ENCODE measurements at places on chromosomes 16 and 17. TPM values are rescaled to one million over a fixed set of nuclear protein-coding genes. Genes with fewer than 3 reads are reported as not detected.

DNA sequence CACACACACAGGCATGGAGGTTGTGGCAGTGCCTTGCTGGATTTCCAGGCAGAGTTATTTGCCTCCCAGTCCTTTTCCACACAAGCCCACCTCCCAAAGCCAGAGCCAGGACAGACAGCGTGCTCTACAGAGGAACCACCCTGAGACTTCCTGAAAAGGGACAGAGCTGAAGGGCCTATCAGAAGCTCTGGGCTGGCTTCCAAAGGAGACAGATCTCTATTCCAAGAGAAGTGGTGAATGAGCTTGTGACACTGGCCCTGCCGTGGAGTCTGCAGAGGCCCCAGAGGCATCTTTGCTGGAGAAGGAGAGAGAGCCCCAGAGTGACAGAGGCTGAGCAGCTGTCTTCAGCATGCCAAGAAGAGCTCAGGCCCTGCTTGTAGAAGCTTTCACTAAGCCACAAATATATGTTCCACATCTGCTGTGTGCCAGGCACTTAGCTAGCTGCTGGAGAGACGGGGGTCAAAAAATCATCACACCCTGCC, 8.3 kb upstream of the LPCAT2 start:
- DNase-seq, result no peak

GRCh38 chr16:10039220-10040096, 142.8 kb downstream of the GRIN2A start:
- no peak for DNase-seq

DNA sequence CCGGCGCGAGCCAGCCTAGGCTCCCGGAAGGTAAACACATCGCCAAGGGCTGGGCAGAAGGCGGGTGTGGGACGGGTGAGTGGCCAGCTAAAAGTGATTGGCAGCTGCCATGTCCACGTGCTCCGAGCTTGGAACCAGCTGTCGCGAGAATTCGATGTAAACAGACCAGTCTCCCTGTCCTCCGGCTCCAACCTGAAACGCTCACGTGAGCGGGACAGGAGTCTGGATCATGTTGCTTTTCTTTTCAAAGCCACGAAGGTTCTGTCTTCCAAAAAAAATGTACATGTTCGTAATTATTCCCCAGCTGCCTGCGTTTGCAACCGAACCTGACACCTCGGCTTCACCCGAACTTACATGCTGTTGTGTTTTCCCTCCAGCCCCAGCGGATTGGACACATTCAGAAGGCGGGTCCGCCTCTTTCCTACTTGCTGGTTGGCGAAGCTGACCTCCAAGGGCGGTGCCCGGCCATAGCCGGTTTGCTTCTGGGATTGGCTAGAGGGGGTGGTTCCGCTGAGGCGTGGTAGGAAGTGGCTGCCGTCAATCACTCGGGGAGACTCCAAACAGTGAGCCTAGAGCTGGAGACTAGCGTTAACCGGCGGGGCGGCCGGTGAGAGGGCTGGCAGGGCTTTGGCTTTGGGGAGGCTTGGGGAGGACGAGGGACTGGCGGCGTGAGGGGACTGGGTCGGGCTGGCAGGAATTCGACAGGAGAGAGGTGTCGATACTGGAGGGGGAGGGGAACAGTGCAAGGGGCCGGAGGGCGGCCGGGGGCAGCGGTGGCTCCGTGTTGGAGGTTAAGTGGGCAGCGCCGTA, at the start of gene BCAS3:
TSS of gene BCAS3 (plus strand) at position 544 of the 810 bp plus-strand sequence.
- DNase-seq, result peak; percentile 99

- DNase-seq, result no peak
Measured at GRCh38 chr17:27518545-27519521, 62.6 kb downstream of the KSR1 start.

DNA sequence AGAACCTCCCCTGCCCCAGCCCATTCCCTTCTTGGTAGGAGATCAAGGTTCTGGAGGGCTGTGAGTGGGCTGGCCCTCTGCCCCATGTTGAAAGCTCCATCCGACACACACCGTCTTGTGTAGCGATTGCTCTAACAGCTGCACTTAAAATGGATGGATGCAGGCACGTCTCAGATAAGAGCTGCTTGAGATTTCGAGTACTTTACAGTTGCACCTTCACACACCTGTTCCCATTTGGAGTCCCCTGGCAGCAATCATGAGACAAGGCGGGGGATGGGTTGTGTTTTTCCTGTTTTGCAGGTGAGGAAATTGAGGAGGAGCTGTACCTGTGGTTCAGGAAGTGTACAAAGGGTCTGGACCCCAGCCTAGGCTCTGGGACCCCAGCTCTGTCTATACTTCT, 25.6 kb upstream of the TAC4 start:
- DNase-seq, result no peak

DNA sequence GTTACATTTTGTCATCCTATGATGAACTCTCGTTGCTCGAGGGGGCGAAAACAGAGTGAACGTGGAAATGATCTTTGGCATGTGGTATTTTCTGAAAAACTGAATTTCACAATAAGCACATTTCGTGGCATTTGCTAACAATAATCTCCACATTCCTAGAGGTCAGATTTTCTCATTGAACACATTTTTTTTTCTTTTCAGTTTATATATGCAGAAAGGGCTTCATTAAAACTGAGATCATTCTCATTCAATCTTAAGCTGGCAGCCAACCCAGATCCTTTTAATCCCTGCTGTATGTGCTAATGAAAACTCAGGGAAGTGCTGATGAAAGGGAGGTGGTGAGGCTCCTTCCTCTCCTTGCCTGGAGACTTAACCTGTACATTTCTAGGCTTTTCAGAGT, 52.6 kb downstream of the PRKCA start:
- no peak for DNase-seq

DNA sequence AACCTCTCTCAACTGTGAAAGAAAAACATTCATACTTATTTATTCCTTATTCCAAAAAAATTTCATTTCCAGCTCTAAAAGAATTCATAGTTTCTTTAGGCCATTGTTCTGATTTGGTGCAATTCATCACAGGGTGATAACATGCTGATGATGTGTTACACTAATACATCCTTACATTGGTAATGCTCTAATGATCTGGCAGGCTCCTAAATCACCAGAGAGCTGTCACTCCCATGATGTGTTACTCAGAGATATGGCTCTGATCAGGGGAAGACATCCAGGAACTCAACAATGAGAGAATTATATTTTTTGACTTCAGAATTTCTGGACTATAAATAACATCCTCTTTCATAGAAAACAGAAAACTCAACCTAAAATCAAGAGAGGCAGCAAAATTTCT, 209.3 kb downstream of the CHD9NB start:
- DNase-seq, result no peak

DNA sequence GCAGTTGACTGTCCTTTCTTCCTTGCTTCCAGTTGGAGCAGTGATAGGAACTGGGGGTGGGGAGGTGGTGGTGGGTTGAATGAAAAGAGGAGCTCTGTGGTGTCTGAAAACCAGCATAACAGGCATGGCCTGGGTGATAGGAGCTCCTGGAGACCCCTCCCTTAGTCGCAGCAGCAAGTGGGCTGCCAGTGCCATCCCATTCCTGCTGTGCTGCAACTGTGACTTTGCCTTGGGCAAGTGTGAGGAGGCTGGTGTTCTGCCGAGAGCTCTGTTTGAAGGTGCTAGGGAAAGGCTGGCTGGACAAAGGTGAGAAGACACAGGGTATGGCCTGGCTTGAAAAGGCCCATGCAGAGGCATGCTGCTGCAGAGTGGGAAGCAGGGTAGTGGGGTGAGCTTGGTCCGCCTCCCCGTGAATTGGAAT, 2.7 kb upstream of the CDK5R1 start:
- no peak for DNase-seq

GRCh38 chr17:39225959-39226683, 376 bp upstream of the STAC2 start:
- peak; percentile 36 for DNase-seq

DNA sequence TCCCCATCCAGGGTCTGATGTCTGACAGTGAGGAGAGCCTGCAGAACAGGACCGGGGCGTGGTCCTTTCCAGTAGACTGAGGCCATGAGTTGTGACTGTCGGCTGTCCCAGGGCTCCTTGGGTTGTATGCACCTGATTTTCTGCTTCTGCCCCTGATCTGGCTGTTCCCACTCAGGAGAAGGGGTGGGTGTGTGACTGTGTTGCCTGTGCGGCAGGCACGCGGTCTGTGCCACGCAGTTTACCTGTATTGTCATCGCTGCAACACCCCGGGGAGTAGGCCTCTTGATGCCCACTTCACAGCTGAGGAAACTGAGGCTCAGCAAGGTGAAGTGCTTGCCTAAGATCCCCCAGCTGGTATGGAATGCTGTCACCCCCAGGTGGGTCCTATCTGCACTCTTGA, 1.4 kb downstream of the CRISPLD2 start:
- DNase-seq, result no peak

DNA sequence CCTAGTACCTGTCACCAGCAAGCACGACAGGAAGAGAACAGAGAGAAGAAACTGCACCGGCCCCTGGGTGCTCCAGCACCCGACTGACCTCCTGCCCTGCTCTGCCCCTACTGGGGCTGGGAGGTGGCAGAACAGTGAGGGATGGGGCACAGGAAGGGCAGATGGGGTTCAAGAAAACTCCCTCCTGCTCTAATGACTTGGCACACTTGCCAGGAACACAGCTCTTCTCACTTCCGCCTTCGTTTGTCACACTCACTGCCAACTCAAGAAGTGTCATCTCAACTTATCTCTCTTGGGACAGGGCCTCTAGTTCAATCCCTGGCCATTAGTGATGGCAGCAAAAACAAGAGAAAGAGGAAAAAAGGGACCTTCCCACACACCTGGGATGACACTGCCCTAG, 42.7 kb upstream of the ICAM2 start:
- DNase-seq, result no peak

DNA sequence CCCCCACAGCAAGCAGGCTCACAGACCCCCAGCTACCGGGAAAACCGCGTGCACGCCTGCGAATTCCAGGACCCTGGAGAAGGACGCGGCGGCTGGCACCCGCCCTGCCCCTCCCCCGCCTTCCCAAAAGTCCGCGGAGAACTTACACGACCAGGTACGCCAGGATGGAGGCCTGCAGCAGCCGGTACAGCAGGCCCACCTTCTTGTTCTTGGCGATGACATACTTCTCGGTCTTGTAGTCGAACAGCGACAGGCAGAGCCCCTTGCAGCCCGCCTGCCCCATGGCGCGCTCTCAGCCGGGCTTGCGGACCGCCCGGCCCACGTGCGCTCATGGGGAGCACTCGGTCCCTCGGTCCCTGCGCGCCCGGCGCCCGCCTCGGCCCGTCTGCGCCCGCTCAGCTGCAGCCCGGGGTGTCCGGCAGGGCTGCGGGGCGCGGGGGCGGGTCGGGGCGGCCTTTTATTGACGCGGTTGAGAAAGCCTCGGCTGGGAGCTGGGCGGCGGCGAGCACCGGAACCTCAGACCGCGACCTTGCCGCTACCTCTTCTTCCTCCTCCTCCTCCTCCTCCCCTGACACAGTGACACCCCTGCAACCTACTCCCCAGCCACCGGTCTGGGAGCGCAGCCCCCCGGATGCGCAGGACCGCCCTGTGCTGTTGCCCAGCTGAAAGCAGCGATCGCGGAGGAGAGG, at the start of gene P2RX5:
TSS of gene P2RX5 (minus strand) at position 433 of the 689 bp plus-strand sequence. CDS start at position 283, 150 bp downstream.
- peak; percentile 30 for DNase-seq

DNA sequence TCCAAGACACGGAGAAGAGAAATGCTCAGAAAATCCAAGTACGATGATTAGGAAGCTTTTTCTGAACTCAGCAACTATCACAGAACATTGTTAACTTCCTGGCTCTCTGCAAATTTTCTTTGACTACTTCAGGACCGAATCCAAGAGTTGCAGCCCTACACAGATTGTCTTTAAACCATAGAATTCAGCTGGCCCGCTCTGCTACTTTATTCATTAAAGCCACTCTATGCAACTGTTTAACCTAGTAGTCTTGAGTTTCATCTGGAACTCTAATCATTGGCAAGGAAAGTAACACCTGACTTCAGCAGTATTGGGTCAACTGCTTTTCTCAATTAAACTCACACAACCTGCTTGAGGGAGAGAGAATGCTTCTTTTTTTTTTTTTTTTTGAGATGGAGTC, 210.1 kb downstream of the SLC39A11 start:
- no peak for DNase-seq

GRCh38 chr17:69434164-69434579, 19.7 kb downstream of the MAP2K6 start:
- DNase-seq, result peak; percentile 83

GRCh38 chr16:26993963-26994362, 72.8 kb upstream of the C16orf82 start:
- no peak for DNase-seq

DNA sequence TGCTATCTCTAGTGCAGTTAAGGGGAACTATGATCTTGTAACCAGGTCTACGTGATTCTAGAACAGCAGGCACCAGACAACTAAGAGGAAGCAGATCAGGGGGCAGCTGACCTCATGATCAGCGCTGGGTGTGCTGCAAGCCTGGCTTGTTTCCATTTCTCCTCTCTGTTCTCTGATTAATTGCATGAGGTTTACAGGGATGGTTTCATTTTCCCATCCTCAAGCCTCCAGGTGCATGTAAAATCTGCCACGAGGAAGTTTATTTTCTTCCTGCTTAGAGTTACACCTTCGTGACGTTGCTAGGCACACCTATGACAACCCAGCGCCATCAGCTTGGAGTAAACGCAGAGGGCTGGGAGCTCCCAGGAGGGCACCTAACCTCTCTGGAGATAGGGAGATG, 4.3 kb upstream of the NUPR1 start:
- DNase-seq, result no peak

GRCh38 chr17:79220201-79220712, 145.6 kb downstream of the ENGASE start:
- DNase-seq, result no peak

DNA sequence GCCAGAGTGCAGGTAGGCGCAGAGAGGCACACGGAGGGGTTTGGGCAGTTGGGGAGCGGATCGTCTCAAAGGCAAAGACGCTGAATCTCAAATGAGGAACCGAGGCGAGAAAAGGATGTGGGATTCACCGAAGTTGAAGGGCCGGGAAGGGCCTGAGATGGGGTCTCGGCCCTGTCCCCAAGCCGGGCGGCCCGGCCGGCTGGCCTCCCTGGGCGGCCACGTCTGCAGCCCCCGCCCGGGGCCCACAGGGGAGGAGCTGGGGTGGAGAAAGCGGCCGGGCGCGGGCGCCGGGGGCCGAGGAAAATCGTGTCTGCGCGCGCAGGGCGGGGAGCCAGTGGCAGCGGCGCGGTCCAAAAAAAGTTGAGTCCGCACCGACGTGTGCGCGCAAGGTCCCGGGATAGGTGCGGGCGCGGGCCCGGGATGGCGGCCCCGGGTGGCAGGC, 458 bp downstream of the SLC12A4 start:
- peak; percentile 29 for DNase-seq

The TANC2 gene
- total RNA-seq, result 30.8 TPM

The OR3A3 gene
- total RNA-seq, result not detected

The GCGR gene
- not detected for total RNA-seq

The MT1M gene
- total RNA-seq, result 1.8 TPM

The ABCC6 gene
- 0.95 TPM for total RNA-seq

The PGAP6 gene
- 89.8 TPM for total RNA-seq

Data from endothelial cell of umbilical vein (primary cell).